Naive thymus-derived CD8-positive, alpha-beta T cell (primary cell): ENCODE measurements at places on chromosomes 11 and 22.
A peak's percentile ranks its signal among the peaks of the same experiment; 100 is the strongest.

DNA sequence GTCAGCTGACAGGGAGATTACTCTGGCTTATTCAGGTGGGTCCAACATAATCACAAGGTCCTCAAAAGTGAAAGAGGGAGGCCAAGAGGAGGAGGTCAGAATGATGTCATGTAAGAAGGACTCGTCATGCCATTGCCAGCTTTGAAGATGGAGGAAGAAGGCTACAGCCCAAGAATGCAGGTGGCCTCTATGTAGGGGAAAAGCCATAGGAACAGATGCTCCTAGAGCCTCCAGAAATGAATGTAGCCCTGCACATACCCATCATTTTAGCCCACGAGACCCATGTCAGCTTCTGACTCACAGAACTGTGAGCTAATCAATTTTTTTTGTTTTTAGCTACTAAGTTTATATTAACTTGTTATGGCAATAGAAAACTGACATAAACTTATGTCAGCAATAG, 171.1 kb downstream of the DBX1 start:
- no peak overlapping the region for H3K4me3 ChIP-seq
- no peaks in the 10 kb centered on the region for H3K4me1 ChIP-seq
- H3K36me3 ChIP-seq: no peaks in the 10 kb centered on the region
- H3K27me3 ChIP-seq: no peaks in the 10 kb centered on the region
- no peak overlapping the region for H3K27ac ChIP-seq

DNA sequence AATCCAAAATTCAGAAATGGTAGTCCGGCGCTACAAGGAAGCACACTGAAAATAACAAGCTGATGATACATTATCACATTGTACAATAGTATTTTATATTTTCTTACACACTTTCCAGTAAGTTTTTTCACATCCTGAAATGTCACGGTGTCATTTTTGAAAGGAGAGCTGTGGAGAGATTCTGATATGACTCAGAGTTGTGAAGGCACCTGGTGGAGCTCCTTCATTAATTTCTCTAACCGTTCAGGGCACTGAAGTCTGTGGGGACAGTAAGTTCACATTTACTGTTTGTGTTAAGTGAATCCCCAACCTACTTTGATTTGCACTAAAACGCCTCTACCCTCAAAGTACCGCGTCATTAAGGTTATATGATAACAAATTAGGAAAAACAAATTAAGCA, 13.3 kb downstream of the LDHAL6A start:
- H3K4me3 ChIP-seq: no peak overlapping the region
- no peaks in the 10 kb centered on the region for H3K27me3 ChIP-seq
- no peaks in the 10 kb centered on the region for H3K4me1 ChIP-seq
- DNase-seq: no peak

GRCh38 chr11:121895919-121896318, 220.1 kb downstream of the BLID start:
- H3K27me3 ChIP-seq: peaks cover 25% of the 10 kb centered on the region
- no peak for DNase-seq

- DNase-seq: no peak
- H3K27ac ChIP-seq: no peak overlapping the region
- no peak overlapping the region for H3K4me3 ChIP-seq
- H3K27me3 ChIP-seq: no peaks in the 10 kb centered on the region
- H3K36me3 ChIP-seq: no peaks in the 10 kb centered on the region
- no peaks in the 10 kb centered on the region for H3K4me1 ChIP-seq
Measured at GRCh38 chr11:131422029-131422428, 51.6 kb downstream of the NTM start.

DNA sequence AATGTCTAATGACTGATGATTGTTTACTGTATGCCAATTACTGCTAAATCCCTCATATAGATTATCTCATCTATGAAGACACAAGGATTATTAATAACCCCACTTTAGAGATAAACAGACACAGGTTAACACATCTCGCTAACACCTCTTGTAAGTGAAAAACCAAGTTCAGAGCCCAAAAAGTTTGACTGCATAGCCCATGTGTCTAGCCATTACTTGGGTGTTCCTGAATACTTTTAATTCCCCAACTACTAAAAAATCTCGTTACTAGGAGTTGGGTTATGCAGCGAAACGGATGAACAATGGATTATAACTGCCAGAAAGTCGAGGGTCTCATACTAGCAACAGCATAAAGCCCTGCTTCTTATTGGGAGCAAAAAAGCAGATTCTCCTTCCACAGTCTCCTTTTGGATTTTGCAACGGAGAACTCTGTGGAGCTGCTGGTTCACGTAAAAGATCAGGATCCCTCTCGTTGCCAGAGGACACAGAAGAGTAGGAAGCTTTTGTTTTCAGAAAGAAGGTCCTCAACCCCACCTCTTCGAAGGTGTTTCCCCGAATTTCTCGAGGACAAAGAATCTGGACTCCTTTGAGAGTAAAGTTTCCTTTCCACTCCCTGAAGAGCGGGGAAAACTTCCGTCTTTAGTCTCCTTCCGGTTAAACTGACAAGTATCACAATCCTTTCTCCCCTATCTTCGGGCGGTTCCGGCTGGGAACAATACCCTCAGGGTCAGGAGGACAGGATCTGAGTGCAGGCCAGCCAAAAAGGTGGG, 979 bp downstream of the ZBED5 start:
- H3K36me3 ChIP-seq: peaks cover 16% of the 10 kb centered on the region
- peaks cover 57% of the 10 kb centered on the region for H3K4me1 ChIP-seq
- no peaks in the 10 kb centered on the region for H3K27me3 ChIP-seq
- no peak for DNase-seq
- H3K4me3 ChIP-seq: peak overlapping the region; percentile 100

GRCh38 chr22:33105501-33105911, 47.3 kb upstream of the SYN3 start:
- no peak for DNase-seq
- H3K4me3 ChIP-seq: no peak overlapping the region
- peaks cover 9% of the 10 kb centered on the region for H3K27me3 ChIP-seq
- H3K36me3 ChIP-seq: no peaks in the 10 kb centered on the region

DNA sequence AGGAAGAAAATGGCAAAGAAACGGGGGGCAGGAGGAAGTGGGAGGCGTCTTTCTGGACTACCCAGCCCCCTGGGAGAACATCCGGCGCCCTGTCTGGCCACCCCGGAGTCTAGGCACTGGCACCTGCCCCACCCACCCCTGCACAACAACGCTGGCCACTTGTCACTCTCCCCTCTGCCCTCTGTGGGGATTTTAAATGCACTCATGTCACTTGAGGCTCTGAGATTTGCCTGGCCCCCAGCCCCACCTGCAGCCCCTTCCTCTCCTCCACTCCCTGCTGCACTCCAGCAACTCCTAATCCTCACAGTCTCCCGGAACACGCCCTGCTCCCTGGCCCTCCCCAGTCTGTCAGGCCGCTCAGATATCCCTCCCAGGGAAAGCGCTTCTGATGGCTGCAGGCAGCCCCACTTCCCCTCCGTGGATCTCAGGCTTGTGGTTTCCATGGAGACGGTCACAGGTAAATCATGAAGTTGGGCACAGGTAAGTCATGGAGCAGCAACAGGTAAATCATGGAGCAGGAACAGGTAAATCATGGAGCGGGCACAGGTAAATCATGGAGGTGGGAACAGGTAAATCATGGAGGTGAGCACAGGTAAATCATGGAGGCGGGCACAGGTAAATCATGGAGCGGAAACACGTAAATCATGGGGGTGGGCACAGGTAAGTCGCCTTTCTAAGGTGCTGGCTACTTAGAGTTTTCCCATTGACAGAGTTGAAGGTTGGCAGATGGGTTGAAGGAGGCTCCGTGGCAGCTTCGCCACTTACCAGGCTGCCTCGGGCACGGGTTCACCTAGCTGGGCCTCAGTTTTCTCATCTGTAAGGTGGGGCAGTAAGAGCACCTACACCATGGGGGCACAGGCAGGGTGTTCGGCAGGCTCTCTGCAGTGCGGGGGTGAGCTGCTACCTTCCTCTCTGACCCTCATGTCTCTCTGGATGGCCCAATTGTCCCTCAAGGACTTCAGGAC, 79.0 kb upstream of the SHISAL1 start:
- H3K36me3 ChIP-seq: no peaks in the 10 kb centered on the region
- H3K27me3 ChIP-seq: peaks cover 4% of the 10 kb centered on the region
- no peak overlapping the region for H3K4me3 ChIP-seq
- H3K27ac ChIP-seq: no peak overlapping the region
- H3K4me1 ChIP-seq: no peaks in the 10 kb centered on the region
